Suppressor macrophage treated with lipopolysaccharide for 1 hour (primary cell): ENCODE measurements at places on chromosomes 12 and 14.

DNA sequence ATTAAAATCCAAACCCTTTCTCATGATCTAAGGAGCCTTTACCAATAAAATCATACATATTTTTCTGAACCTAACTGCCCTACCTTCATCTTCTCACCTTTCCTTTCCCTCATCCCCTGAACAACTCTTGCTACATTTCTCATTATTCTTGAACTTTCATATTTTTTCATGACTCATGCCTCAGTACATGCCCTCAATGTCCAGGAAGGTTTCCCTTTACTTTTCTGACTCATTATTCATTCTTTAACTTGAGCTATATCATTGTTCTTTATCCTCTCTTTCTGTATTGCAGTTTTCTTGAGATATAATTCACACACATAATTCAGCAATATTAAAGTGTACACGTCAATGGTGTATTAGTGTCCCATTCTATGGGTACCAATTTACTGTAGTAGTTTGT, 231.0 kb downstream of the ALG10B start:
- DNase-seq = no peak

- DNase-seq = no peak
Observed at GRCh38 chr14:73740618-73741326, 26.6 kb upstream of the PNMA1 start.

DNA sequence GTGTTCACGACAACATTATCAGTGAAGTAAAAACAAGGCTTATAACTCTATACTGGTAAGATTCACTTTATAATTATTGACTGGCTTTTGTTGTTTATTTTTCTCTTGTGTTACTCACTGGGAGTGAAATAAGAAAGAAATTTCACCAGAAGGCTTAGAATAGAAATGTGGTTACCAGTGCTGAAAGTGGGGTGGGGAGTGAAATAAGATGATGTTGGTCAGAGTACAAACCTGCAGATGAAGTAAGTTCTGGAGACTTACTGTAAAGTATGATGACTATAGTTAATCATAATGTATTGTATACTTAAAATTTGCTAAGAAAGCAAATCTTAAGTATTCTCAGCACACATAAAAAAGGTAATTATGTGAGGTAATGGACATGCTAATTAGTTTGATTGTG, 198.4 kb downstream of the KLHL28 start:
- DNase-seq = no peak

DNA sequence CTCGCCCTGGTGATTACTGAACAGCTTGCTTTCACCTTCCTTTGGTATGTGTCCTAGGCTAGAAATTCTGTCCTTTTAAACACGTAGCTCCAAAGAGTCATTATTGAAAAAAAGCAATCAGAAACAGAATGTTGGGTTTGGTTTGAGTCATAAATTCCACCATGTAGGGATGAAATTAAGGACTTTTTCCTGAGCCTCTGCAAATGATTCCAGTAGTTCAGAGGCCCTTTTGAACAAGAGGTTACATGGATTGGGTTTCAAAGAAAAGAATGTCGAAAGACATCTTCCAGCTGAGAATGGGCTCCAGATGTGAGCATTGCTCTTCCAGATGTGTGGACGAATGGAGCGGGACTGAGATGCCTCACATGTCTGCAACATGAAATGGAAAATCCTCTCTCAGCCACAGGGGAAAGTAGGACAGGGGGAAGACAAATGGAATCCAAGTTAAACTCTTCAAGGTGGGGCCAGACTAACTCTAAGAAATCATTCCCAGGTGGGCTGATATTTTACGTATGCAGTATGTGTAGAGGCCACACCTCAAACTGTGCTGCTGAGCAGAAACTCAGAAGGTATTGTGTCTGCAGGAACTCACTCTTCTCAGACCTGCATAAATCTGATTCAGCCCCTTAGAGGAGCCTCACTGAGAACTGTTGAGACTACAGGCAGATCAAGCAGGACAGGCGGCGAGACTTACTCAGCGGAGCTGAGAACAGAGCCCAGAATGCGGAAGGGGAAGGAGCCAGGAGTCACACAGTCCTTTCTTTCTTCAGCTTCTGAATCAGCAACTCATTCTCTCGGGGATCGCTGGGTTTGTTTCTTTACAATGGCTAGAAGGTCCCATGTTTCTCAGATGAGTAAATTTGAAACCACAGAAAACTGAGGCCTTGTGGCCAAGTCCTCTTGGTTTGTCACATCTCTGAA, 23.3 kb upstream of the EMP1 start:
- DNase-seq = peak; percentile 92

DNA sequence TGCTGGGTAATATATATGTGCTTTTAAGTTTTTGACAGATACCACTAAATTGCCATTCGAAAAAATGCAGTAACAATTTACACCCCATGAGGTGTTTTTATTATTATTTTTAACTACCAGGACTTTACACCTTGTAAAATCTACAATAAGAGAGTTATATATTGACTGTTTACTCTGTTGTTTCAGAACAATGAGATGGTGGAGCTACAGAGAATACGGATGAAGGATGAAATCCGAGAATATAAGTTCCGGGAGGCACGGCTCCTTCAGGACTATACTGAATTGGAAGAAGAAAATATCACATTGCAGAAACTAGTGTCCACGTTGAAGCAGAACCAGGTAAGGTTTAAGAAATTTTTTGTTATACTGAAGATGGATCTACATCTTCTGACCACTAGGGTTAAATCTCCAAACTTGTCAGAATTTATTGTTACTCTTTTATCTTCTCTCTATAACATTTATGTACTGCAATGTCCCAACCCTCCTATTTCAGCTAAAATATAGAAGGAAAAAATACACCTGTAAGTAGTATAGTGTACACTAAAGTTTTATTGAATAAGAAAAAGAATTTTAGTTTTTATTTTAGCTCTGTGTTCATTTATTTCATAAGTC, 105.4 kb upstream of the FGD4 start:
- DNase-seq = no peak

DNA sequence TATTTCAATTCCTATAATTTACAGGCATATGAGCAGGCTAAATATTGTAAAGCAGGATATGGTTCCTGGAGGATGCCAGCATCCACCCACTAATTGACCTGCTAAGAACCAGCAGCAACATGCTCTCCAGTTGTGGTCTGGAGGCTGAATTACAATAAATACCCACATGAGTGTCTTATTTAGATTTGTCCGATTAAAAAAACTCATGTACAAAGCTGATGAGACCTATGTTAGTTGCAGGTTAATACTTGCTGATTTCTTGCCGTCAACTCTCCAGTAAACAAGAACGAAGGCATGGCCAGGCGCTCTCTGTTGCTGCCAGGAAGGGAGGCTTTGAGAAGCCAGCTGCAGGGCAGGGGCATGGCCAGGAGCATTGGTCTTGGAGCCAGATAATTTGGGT, 169.3 kb upstream of the PRICKLE1 start:
- DNase-seq = no peak

DNA sequence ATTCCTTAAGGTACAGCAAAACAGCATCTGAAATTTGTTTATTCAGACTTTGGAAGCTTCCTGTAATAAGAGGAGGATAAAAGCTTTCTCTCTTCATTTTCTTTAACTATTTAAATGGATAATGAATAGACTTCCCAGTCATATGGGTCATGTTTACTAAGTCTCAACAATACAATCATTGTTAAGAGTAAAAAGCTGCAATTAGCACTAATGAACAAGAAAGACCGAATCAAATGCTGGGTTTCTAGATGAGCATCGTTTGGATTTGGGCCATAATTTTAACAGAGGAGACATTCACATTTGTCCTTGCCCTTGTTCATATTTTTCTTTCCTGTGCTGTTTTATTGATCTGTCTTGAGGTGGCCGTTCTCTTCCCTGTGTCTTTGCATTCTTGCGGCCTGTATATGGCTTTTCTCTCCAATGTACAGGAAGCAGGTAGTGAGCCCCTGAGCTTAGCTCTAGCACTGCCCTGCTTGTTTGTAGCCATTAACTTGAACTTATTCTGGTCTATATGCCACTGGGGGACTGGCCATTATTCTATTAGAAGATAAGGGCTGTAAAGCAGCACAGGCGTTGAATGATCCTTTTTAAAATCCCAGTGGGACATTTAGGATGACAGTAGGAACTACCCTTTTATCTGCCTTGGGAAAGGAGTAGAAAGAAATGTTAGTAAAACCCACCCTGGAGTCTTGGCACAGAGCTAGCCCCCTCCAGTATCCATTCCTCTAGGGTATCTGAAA, 34.6 kb downstream of the ABHD12B start:
- no peak for DNase-seq

- peak; percentile 3 for DNase-seq
Observed at GRCh38 chr12:113647048-113647447, 175.4 kb upstream of the LHX5 start.

GRCh38 chr14:71416392-71416791, 509.1 kb downstream of the PCNX1 start:
- no peak for DNase-seq

DNA sequence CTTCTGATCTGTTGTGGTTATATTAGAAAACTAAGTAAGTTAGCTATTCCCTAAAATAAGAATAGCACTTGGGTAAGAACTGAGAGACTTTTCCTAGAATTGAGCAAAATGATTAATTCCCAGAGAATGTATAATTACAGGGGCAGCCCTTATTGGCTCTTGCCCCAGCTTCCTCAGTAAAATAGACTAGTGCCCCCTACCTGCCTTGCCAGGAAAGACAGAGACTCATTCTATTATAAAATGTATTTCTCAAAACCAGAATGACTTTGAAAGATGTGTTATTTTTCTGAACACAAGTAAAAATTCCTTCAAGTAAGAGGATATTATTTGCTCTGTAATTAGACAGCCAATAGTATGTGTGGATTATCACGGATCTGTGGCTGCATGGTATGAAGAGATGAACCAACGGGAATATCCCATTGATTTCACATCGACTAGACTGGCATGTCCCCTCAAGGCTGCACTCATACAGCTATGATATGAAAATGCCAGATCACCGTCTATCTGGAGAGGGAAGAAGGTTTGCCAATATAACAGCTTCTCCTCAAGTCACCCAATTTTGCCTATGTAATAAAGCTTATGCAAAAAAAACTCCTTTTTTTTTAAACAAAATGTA, 7.4 kb upstream of the GLRX5 start:
- peak; percentile 78 for DNase-seq

DNA sequence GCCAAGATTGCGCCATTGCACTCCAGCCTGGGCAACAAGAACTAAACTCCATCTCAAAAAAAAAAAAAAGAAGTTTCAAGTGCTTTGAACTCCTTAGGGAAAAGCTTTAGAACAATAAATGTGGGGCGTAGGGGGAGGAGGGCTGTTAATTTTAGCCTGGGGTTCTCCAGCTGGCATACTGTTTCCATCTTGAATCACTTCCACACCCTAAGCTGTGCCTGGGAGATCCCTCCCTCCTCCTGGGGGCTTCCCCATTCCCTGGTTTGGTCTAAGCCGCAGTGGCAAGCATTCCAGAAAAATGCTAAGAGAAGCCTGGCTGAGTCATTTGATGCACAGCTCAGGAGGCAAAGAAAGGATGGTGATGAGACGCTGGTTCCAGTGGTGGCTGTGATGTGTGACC, 2.3 kb upstream of the ZNF384 start:
- DNase-seq = no peak

- DNase-seq = peak; percentile 90
Observed at GRCh38 chr14:73785834-73786635, 65.6 kb upstream of the PTGR2 start.

- peak; percentile 77 for DNase-seq
Observed at GRCh38 chr12:117857632-117858612, 110.9 kb downstream of the KSR2 start.

DNA sequence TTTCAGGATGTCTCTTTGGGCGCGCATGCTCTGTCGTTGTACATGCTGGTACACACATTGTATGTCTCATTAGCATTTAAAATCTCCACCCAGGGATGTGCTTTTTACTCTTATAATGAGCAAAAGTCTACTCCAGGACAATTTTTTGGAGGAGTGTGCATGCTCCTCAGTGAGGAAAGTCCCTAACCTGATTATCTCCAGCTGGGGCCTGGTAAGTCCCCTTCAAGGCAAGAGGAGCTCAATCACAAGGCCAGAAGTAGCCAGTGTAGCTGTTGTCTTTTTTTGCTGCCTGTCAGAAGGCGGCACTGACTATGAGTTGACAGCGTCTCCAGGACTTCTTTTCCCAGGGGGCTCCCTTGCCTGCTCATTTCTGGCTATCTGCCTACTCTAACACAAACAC, 218.3 kb upstream of the CNTN1 start:
- no peak for DNase-seq

GRCh38 chr14:75910048-75910447, 71.7 kb downstream of the TGFB3 start:
- DNase-seq = no peak

- DNase-seq = peak; percentile 66
Observed at GRCh38 chr14:68248481-68249255, 429.1 kb downstream of the RAD51B start.

DNA sequence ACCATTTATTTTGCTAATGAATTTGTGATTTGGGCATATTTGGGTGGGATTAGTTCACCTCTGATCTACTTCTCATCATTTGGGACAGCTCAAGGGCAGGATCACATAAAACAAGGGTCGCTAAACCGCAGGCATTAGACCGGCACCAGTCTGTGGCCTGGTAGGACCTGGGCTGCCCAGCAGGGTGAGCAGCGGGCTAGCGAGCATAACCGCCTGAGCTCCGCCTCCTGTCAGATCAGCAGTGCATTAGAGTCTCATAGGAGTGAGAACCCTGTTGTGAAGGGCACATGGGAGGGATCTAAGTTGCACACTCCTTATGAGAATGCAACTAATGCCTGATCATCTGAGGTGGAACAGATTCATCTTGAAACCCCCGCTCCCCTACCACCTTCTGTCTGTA, 785.3 kb downstream of the TRHDE start:
- DNase-seq = no peak

GRCh38 chr12:132161036-132161781, 17.0 kb downstream of the NOC4L start:
- no peak for DNase-seq

- no peak for DNase-seq
Observed at GRCh38 chr14:49051328-49052060, 534.7 kb downstream of the RPS29 start.

GRCh38 chr14:105488781-105489541, 2.1 kb upstream of the TEDC1 start:
- peak; percentile 69 for DNase-seq

- DNase-seq = no peak
Observed at GRCh38 chr14:91918186-91918883, 29.2 kb downstream of the FBLN5 start.

DNA sequence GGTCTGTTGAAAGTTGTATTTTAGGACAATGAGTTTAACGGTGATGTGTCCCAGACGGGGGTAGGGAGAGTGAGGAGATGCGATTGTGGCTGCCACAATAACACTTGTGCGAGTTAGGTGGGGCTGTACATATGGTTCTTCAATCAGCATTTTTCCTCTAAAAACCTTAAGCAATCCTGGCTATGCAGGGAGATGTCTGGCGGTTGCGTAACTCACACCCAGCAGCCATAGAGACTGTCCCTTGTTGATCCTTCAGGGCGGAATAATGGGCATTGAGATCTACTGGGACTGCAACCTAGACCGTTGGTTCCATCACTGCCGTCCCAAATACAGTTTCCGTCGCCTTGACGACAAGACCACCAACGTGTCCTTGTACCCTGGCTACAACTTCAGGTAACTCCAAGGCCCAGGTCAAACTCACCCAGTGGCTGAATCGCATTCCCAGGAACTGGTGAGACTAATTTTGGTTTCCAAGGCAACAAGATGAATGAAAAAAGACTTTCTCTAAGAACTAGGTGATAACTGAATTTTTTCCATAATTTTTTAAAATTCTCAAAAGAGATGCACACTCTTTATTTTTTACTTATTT, 34.6 kb downstream of the P2RX7 start:
- peak; percentile 52 for DNase-seq

- no peak for DNase-seq
Observed at GRCh38 chr12:50185970-50186663, 18.9 kb upstream of the CERS5 start.

GRCh38 chr12:42143452-42144157, 1.1 kb downstream of the GXYLT1 start:
- peak; percentile 27 for DNase-seq
